ENCODE measurements at places on chromosomes 2 and 18. TPM values are rescaled to one million over a fixed set of nuclear protein-coding genes. Genes with fewer than 3 reads are reported as not detected.

Gene CD226
- total RNA-seq: 2.9 TPM

Gene ARHGAP25
- 6.5 TPM for total RNA-seq

- DNase-seq: no peak
Measured at GRCh38 chr2:69644506-69644979, 1.0 kb upstream of the AAK1 start.

- no peak for DNase-seq
Measured at GRCh38 chr18:12960395-12960794, 12.6 kb downstream of the SEH1L start.

Gene RGPD3
- total RNA-seq: not detected

Gene TEX44
- total RNA-seq: not detected

Gene TANC1
- 57.2 TPM for total RNA-seq

DNA sequence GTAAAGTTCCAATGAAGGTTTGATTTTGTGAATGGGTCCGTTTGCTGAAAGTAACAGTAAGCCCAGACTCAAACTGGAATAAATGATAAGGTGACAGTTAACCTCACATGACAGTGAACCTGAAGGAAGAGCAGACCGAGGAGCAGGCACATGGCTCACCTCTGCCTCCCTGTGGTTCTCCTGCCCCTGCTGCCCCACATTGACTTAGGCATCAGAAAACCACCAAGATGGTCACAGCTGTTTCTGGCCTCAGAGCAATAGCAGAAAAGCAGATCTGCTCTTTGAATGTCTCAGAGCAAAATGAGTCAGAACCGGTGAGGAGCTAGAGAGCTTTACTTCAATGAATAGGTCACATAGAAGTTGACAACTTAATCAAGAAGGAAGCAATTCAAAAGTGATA is 487.6 kb downstream of the METTL4 start:
- DNase-seq: no peak

DNA sequence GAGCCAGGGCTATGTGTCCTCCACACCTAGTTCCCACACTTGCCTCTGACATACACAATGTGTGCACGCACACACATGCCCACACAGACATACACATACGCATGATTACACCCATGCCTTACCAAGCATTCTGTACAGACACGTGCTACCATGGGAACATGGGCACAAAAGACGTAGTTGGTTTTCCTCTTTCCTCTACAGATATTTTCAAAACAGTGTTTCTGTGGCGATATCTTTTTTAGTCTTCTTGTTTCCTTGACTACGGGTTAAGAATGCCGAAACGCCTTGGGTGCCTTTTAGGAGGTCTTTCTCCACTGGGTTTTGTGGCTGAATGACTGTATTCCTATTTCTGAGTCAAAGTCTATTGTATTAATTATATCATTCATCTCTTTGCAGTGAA is 75.5 kb upstream of the SPTBN1 start:
- DNase-seq: no peak

Gene B4GALT6
- total RNA-seq: 2.1 TPM

Gene GAL3ST2
- not detected for total RNA-seq

DNA sequence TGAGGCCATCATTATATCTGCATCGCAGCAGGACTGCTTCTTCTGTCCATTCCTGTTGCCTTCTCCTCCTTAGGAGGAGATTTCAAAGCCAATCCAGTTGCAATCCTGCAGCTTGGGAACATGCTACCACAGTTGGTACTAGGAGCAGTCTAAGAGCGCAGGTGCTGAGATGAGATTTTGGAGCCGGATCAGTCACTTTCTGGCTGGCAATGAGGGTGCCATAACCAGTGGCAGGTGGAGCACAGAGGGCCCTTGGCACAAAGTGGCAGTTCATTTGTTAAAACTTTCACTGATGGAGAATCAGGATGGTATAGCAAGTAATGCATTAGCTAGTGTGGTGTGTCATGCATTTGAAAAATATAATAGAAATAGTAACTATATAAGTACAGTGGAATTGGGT is 173.7 kb upstream of the ATP5MC3 start:
- no peak for DNase-seq

GRCh38 chr2:119702918-119703401 is 24.0 kb downstream of the TMEM177 start:
- peak; percentile 58 for DNase-seq

DNA sequence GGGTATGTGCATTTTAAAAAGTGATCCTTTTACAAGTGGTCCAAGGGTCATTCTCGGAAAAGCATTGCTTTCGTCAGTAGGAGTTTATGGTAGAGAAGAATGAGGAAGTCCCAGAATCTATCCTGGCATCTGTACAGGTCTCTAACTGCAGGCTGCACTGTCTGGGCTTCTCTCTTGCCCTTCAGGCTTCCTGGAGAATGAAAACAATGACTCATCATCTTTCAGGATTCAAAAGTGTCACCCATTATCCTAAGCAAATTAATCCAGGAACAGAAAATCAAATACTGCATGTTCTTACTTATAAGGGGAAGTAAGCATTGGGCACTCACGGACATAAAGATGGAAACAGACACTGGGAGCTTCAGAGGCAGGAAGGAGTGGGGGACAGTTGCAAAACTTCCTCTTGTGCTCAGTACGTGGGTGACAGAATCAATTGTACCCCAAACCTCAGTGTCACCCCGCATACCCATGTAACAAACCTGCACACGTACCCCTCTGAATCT is 60.2 kb upstream of the TXNDC2 start:
- DNase-seq: no peak

GRCh38 chr18:26548415-26549262 is at the start of gene KCTD1:
TSS of gene KCTD1 (minus strand) at chr18:26548553. CDS start at chr18:26548536, 17 bp downstream.
- peak; percentile 66 for DNase-seq

DNA sequence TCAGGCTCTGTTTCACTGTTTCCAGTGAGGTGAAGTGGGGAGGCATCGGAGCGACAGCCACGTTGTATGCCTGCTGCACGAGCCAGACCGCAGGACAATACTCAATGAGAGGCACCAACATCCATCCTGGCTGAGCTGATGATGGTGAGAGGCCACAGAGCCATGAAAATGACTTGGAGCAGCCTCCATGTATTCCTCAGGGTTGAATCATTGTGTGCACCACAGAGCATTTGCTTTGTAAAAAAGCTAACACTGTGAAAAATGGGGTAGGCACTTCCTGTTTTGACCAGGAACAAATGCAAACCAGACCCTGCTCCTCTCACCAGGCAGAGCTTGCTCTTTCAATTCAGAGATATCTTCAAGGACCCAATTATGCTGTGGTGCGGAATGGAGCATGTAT is 87.2 kb downstream of the LPIN1 start:
- DNase-seq: no peak

GRCh38 chr18:43442571-43442970 is 165.3 kb upstream of the SYT4 start:
- DNase-seq: no peak

Gene C1QL2
- not detected for total RNA-seq

Gene LYG2
- not detected for total RNA-seq

DNA sequence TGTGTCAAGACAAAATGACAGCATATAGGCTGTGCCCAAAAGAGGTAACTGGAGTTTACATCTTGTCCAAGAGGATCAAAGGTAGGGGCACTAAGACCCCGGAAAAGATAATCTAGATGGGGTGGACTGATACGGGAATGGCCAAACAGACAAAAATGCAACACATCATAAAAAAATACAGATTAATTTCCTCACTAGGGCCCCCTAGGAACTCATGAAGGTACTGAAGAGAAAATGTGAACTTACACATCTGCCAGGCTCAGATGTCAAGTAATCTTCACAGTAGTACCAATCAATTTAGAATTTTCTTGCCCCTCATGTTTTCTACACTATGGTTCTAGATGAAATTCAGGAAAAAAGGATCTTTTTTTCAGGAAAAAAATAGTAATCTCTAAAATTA is 115.6 kb upstream of the REG3A start:
- no peak for DNase-seq

DNA sequence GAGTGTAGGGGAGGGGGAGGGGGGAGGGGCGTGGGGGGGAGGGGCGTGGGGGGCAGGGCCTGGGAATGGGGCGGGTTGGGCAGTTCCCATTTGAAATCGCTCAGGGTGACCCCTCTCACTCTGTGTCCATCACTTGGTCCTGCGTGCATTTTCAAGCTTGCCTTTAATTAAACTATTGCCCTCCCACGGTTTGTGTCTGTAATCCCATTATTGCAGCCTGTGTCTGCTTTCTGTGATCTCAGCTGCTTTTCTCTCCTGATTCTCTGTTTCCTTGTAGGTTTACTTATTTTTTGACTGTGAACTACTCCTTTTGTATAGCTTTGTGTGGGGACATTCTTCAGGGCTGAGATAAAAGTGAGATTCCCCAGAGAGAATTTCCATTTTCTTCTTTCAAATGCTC is 1.3 kb downstream of the DCDC2C start:
- no peak for DNase-seq

- no peak for DNase-seq
Measured at GRCh38 chr2:85935746-85936208, 47.0 kb upstream of the ST3GAL5 start.

DNA sequence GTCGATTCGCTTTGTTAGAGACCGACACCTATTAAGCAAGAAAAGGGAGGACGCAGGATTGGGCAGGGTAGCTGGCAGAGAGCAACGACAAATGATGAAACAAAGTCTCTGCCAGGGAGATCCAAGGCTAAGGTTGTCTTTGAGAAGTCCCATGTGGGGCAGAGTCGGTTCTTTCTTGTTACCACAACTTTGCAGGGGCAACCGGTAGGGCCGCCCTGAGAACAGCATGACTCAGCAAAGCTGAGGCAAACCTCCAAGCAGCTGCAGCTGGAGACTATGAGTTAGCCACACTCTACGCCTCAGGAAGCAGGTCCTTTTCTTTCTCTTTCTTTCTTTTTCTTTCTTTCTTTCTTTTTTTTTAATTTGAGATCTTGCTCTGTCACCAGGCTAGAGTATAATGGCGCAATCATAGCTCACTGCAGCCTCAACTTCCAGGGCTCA is 452.3 kb upstream of the ID2 start:
- peak; percentile 57 for DNase-seq

Gene STK36
- 52.1 TPM for total RNA-seq

DNA sequence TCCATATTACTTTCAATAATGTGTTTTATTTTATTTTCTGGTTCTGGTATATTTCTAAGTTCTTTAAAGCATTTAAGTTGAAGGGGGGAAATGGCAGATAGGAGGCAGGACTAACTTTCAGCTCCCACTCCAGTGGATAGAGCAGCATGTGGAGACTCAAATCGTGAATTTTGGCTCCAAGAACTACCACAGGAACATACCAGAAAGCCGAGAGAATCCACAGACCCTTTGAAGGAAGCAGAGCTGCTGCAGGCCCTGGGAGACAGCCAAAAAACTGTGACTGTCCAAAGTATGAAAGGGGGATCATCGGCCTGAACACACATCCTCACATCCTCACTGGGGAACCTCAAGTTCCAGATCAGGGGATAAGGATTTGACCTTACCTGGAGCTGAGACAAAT is 207.6 kb upstream of the VWC2L start:
- no peak for DNase-seq

Data from uterus (tissue), 4 donors.